CD4-positive, alpha-beta T cell treated with Interleukin-12 subunit alpha and Interleukin-12 subunit beta, for 1 hour (primary cell): ENCODE measurements at places on chromosomes 4 and X.

- DNase-seq: peak; percentile 58
Observed at GRCh38 chrX:119273420-119274192, 37.5 kb downstream of the PGRMC1 start.

DNA sequence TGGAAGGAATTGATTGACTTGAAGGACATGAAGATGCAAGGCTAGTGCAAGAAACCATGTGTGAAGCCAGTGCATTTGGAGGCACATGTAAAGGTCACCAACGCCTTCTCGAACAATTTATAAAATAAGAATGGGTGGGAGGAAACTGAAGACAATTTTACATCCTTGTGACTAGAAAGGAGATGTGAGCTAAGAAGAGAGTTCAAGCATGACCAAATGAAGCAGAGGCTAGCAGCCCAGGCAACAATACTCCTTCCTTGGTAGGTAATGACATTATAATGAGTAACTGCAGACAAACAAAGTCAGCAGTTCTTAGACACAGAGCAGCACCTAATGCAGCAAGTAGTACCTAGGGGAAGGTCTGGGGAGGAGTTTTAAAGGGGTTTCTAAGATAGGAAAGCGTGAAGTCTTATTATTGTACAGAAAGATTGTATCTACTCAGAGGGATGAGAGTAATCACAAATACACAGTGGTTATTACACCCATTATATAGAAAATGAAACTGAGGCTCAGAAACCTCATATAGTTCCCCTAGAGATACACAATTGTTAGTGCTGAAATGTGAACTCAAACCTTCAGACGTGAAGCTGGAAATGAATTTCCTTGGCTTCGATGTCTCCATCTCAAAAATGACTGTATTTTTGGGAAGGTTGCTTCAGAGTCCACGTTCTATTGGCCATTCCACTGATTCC, 56.1 kb downstream of the ATXN3L start:
- no peak for DNase-seq

GRCh38 chr4:153929675-153930074, 140.8 kb upstream of the SFRP2 start:
- no peak for DNase-seq

- no peak for DNase-seq
Observed at GRCh38 chr4:29560452-29560851, 1159.7 kb upstream of the PCDH7 start.

DNA sequence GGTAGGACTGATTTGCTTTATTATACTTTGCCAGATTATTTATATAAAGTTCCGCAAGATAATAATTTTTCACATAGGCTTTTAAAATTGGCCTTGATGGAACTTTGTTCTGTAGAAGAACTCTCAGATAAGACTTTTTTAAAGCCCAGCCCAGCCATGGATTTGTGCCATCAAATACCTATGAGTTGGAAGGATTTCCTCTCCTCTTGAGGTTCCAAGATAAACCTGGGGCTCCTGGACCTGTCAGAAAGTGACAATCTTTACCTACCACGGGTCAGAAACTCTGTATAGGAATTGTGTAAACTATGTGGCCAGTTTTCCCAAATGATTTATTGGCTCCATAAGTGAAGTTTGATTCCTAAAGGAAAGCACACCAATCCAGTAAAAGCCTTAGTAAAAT, 271.9 kb upstream of the GRID2 start:
- DNase-seq: no peak

GRCh38 chrX:38055170-38055847, 49.0 kb downstream of the SYTL5 start:
- DNase-seq: no peak

DNA sequence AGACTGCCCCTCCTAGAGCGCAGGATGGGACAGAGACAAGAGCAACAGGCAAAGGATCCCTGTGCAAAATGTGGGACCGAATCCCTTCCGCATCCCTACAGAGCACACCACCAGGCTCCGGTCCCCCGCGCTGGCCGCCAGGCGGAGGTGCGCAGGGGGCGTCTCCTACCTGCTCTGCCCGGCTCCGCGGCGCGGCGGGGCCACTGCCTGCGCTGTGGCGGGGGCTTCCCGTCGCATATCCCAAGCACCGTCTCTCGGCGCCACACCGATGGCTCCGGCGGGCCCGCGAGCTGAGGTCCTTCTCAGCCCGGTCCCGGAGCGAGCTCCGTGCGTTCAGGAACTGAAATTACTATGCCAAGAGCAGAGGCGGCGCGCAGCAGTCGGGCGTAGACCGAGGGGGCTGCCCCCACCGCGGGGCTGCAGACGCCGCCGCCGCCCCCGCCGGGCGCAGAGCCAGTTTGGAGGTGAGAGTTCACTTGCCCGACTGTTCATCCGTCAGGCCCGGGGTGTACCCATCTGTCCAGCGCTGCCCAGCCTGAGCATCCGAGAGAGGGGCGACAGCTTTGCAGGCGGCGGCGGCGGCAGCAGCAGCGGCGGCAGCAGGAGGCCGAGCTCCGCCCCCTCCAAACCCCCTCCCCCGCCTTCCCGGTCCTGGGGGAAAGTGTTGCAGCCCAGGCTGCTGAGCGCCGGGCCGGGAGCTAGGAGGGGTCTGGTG, at the start of gene GPRIN3:
GPRIN3 (minus strand) TSS at position 355 of the 715 bp plus-strand sequence. CDS start 57,690 bp downstream, outside the sequence.
- DNase-seq: peak; percentile 73

GRCh38 chr4:144954230-144954629, 143.8 kb downstream of the ANAPC10 start:
- DNase-seq: no peak

DNA sequence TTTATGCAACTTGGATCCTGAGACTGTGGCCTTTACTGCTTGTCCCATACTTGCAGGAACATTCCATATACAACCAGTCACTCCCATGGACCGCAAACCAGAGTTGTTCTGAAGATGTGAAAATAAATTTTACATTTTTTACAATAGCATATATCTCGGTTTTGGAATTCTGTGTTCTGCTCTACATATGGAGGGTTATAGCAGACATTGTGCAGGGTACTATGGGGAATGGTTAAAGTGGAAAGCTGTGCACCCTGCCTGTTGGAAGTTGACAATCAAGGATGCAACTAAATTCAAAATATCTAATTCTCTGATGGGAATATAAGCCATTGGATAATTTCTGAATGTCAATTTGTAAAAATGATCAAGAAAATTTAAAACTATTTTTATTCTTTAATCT, 603.3 kb downstream of the RAB28 start:
- DNase-seq: no peak

- DNase-seq: peak; percentile 15
Observed at GRCh38 chr4:56655627-56656345, 25.3 kb downstream of the HOPX start.

GRCh38 chr4:113700602-113701150, 60.9 kb downstream of the CAMK2D start:
- DNase-seq: no peak

- no peak for DNase-seq
Observed at GRCh38 chrX:129791961-129792570, 12.3 kb downstream of the SASH3 start.

DNA sequence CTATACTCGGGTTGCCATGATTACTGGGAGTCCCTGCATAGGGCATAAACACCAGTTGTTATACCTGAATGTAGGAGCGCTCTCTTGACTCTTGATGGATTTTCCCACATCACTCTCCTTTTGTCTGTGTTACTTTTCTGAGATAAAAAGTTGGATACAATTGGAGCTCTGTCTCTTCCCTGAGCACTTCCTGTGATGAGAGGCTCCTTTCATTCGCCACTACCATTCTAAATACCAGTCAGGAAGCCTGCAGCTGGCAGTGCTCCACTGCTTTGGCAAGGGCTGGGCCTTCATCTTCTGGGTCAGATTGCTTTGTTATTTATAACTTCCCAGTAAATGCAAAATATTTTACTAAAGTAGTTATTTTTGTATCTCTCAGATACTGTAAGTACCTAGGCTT, 13.9 kb downstream of the TCEANC start:
- DNase-seq: no peak

DNA sequence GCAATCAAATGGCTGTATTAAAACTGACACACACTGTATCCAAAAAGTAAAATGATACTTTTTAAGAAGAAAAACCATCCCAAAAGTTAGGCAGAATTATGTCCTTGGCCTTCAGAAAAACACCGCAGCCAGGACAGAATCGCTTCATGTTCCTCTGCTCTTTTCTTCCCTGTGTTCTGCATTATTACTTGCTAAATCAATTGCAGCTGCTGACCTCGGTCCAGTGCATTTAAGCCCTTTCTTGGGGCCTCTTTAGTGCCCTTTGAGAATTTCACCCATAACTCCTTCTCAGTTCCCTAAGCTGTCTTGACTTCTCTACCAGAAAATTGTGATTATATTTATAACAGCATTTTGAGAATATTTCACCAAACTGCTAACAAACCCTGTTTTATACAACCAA, 696.9 kb downstream of the PCDH7 start:
- DNase-seq: no peak
